ENCODE measurements at places on chromosomes 3 and 15. TPM values are rescaled to one million over a fixed set of nuclear protein-coding genes. Genes with fewer than 3 reads are reported as not detected.

Gene APOD
- polyA plus RNA-seq, result not detected

Gene CCR1
- polyA plus RNA-seq, result 0.08 TPM

Gene CCDC33
- not detected for polyA plus RNA-seq

Gene CYP1A1
- not detected for polyA plus RNA-seq

Gene CPN2
- not detected for polyA plus RNA-seq

Gene HIGD1A
- polyA plus RNA-seq, result 79.6 TPM

Gene CPLX3
- not detected for polyA plus RNA-seq

Gene CD86
- 0.24 TPM for polyA plus RNA-seq

Gene ERC2
- polyA plus RNA-seq, result not detected

All from naive thymus-derived CD4-positive, alpha-beta T cell (primary cell).